ENCODE measurements at places on chromosomes 6 and 20.
A peak's percentile ranks its signal among the peaks of the same experiment; 100 is the strongest.

DNA sequence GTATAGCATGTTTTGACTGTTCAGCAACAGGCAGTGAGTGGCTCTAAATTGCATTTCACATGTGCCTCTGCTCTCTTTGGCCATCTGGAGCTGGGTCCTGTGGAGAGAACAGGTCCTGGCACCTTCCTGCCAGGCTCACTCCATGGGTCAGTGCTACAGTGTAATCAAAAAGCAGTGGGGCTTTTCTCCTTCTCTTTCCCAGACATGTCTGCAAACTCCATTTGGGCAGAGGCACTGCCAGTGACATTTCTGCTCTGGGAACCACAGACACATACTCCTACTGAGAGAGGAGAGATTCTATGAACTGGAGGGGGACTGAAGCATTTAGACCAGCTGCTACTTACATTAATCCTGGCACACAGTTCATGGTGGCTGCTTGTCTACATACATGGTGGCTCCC lies 68.3 kb upstream of the TRAF3IP2 start:
- no peak for DNase-seq

DNA sequence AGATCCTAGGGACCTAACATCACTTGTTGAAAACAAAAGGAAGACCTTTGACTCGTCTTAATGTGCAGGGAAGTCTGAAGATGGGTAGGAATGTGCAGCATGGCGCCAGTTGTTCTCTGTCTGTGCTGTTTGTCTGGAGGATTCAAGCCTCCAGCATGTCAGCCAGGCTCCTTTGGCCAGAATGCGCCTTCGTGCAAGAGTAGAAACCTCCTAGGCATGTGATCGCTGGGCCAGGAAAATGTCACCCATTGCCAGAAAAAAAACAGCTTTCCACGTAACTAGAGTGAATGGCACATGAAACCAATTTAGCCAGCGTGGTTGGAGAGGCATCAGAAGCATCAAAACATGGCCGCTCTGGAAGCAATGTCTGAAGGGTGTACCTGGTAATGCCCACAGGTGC lies 132.7 kb downstream of the EDN1 start:
- DNase-seq: no peak

- no peak for DNase-seq
These were observed 83.3 kb upstream of the PDE10A start for GRCh38 chr6:165746331-165746730.

GRCh38 chr6:57195457-57195856 lies 23.3 kb downstream of the BAG2 start:
- no peak for DNase-seq

DNA sequence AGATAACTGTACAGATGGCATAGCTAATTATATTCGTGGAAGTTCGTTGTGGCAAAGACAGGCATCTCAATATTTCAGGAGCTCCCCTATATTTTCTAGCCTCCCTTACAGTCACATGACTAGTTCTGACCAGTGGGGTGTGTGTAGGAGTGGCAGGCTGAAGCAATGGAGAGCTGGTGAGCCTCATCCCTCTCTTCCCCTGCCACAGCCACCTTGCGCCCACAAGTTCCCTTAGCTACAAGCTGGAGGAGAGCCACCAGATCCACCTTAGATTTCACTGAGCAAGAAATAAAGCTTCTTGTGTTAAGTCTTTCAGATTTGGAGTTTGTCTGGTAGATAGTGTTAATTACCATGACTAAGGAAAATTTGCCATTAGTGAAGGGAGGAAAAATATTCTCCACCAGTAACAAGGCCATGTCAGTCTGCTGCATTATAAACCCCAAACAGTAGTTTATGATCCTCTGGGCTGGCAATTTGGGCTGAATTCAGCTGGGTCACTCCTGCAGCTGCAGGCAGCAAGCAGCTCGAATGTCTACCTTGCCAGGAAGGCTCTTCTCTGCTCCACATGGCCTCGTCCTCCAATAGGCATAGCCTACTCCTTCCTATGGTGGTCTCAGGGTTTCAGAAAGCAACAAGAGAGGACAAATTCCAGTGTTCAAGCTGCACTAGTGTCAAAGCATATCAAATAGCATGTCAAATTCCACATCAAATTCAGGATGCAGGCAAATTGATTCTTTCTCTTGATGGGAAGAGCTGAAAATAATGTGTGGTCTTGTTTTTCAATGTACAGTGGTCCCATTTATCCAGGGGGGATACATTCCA lies 7.4 kb upstream of the RBCK1 start:
- DNase-seq: no peak

DNA sequence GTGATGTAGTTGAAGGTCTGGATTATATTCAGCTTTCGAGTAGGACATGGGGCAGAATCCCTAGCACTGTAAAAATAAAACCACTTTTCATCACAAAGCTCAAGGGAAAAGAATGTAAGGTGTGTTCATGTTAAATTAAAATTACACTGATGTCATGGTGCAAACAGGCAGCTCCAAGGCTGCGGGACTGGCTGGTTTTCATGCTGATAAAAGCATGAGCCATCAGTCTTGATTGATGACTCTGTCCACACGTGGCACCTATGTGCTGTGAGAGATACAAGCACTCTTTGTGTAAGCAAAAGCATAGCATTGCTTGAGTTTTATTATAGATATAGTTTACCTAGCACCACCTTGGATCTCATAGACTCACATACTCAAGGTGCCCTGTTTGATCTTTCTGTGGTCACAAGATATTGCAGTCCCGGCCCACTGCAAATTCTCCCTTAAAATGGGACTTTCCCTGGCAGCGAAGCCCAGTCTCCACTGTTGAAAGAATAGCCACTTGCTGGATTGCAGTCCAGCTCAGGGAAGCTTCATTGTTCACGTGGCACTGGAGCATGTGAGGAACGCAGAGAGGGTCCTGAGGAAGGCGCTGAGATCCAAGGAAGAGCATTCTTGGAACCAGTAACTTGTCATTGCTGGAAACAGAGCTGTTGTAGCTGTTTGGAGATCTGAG lies 90.6 kb downstream of the TIAM2 start:
- DNase-seq: no peak

- no peak for DNase-seq
These were observed 12.7 kb downstream of the DPPA5 start for GRCh38 chr6:73341335-73341734.

DNA sequence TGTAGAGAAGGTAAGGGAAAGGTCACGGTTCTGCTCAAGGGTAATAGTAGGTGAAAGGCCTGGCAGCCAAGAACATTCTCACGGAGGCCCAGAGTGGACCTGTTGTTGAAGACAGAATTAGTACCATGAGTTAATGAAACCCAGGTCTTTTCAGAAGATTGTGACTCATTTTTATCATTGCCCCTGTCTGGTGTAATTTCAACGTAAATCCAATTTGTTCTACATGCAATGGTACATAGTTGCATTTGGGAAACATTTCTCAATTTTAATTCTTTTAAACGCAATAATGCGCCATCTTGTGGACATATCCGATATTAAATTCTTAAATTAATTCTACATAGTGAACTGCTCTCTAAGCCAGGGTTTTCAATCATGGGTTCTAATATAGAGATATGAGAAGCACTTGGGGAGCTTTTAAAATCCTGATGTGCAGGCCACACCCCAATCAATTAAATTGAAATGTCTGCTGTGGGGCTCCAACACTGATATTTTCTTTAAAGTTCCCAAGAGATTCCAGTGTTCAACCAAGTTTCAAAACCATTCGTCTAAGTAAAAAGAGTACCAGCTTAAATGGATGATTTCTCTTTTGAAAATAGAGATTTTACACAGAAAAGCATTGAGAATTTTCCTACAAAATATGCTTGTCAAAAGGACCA lies 257.4 kb downstream of the PLCB1 start:
- no peak for DNase-seq

DNA sequence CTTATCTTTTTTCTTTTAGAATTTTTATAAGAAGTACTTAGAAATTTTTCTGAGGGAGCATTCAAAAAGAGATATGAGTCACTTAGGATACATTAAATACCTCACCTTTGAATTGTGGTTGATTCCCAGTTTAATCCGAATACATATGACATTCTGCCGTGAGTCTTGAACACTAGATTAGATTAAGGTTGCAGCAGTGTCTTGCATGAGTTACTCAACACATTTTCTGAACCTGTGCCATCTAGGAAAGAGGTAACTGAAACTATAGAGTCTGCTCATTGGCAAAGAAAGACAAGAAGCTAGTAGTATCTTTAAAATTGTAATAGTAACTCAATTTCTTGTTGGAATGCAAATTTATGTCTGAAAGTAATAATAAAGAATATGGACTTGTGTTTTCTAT lies 14.9 kb downstream of the PEX3 start:
- no peak for DNase-seq

DNA sequence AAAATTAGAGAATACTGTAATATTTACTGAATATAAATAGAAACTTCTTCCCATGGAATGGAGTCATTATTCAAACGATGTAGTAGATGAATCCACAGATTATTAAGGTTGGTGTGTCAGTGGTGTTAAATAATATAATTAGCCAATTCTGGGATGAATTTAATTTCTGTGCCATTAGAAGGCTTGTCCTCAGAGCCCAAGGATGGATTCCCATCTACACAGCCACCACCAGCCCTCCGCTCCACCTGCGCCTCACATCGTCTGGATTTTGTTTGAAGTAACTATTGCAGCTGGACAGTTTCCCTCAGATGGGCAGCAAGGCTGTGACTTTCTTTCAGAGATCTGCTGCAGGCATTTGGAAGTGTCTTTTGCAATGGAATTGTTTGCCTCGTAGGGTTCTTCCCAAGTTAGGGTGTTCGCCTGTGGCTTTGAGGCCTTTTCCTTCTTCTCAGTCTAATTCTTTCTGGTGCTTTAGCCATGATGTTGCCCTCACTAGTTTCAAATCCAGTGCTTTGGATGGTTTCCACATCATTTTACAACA lies 104.7 kb downstream of the AIG1 start:
- DNase-seq: no peak

DNA sequence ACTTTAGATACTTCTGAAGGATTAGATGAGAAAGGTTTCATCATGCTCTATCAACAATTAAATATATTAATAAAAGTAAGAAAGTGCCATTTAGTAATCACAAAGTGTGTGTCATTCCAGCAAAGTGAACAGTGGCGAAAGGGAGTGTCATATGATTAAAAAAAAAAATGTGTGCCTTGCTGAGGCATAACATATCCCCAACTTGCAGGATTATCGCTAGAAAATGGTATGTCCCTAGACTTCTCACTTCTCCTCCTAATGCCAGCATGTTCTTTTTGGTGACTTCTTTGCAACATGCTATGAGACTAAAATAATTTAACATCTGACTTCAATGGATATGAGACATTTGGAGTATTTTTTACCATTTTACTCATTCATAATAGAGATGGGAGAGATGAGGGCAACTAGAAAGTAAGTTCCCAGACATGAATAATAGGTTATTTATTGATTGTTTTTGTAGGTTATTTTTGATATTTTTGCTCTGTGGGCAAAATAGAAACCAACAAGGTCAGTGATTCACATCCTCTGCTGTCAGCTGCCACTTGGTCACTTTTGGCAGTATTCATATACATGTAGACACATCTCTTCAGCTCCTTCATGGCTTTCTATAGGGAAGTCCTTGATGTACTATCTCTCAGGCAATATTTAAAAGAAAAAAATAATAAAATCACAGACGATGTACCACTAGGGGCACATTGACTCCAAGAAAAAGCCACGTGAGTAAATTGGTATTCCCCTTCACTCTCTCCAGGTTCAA lies 370.1 kb downstream of the BMP2 start:
- no peak for DNase-seq

GRCh38 chr20:47019121-47019824 lies 124.6 kb downstream of the EYA2 start:
- no peak for DNase-seq

GRCh38 chr20:12327205-12327604 lies 409.5 kb downstream of the BTBD3 start:
- no peak for DNase-seq

DNA sequence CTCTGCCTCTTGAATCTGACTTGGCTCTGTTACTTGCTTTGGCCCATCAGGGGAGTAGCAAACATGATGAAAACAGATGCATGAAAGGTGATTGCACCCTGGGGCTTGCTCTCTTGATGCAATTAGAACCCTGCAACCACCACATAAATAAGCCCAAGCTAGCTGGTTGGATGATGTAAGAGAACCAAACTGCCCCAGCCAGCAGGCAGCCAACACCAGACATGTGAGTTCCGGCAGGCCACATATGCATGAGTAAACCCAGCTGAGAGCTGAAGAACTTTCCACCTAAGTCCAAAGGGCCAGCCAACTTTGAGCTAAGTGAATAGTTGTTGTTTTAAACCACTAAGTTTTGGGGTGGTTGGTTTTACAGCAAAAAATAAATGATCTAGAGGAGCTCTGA lies 268.4 kb downstream of the FARS2 start:
- DNase-seq: no peak

- DNase-seq: no peak
These were observed 191.6 kb downstream of the ADAT2 start for GRCh38 chr6:143258945-143259344.

DNA sequence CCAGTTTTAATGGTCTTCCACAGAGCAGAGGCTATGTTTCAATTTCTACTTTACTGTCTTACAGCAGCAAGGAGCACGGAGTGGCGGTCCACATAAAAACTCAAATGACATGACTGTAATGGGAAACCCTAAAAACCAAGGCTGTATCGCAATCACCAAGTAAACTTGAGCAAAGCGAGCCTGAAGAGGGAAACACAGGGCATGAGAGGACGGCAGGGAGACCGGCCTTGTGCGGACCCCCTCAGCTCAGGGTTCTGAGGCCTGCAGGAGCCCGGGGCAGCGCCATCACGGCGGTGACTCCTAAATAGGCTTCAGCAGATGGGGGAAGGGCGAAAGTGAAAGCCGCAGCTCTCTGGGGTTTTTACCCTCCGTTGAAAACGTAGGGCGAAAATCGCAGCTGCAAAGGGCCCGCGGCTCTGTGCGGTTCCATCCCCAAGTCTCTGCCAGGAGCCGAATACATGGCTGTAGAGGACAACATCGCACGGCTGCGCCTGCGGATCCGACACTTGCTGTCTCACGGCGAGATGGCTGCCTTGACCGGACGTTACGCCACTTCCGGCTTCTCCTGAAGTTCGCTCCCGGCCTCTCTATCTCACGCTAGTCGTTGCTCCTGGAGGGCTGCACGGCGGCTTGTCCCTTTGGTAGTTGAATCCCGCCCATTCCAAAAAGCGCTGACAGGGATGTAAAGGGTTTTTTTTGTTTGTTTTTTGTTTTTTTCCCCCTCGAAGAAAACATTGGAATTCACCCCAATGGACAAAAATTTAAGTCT lies at the start of gene PSMB1:
Gene PSMB1 (minus strand): TSS at position 543 of the 769 bp plus-strand sequence. CDS start 65 bp downstream, at position 478.
- DNase-seq: peak; percentile 66

GRCh38 chr6:120622127-120622631 lies 712.1 kb downstream of the TBC1D32 start:
- DNase-seq: no peak

- no peak for DNase-seq
These were observed 76.8 kb downstream of the HIVEP2 start for GRCh38 chr6:142867988-142868812.

DNA sequence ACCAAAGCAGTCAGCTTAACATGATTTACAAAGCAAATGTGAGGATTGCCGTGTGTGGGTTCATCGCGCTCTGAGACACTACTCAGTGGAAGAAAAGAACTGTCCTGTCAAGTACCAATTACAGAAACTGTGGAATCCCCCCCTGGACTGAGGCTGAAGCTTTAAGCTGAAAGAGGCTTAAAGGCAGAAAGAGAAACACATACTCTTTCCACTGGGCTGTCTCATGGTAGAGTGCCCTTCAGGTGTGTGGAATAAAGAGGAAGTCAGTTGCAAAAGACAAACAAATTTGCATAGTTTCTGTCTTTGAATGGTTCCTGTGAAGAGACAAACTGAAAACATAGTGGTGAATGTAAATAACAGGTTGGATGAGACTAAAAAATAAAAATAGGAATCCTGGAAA lies 560.4 kb upstream of the SYNCRIP start:
- no peak for DNase-seq

Data from T-helper 17 cell (primary cell).